Stimulated activated CD4-positive, alpha-beta T cell treated with anti-CD3 and anti-CD28 coated beads, Interleukin-12 subunit alpha, Interleukin-12 subunit beta, amount 100 ng/mL, for 24 hours (primary cell): ENCODE measurements at places on chromosomes 1 and 21.
A peak's percentile ranks its signal among the peaks of the same experiment; 100 is the strongest.

- DNase-seq = no peak
Observed at GRCh38 chr1:221013691-221014660, 134.7 kb downstream of the HLX start.

DNA sequence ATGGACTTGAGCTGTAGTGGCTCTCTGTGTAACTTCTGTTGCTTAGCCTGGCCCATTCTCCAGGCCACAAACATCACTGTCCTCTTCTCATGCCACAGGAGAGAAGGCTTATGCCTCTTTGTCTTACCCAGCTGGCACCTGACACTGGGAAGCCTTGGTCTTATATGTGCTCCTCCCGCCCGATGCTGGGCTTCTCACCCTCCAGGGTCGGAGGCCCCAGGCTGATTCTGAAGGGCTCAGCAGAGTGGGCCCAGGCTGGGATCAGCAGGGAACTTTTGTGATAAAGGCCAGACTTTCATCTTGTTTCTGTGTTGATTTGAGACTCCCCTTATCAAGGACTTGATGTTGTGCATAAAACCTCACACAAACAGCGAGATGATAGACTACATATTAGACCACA, 29.8 kb downstream of the TRPM2 start:
- DNase-seq = no peak

DNA sequence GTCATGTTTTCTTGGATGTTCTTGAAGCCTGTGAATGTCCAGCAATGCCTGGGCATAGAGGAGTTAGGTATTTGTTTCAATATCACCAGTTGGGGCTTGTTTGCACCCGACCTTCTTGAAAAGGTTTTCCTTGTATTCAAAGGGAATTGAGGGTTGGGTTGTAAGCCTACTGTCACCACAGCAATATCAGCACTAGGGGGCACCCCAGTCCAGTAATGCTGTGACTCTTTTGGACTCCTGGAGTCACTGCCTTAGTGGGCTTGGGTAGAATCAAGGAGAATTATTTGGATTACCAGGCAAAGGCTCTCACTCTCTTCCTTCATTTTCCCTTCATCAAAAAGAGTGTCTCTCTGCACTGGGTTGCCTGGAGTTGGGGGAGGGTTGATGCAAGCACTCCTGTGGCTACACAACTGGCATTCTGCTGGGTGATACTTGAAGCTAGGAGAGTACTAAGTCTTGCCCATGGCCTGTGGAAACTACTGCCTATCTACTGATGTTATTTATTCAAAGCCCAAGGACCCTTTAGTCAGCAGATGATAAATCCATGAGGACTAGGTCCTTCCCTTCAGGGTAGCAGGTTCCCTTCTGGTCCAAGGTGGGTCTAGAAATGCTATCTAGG, 34.5 kb downstream of the OR10R2 start:
- DNase-seq = peak; percentile 34

- DNase-seq = no peak
Observed at GRCh38 chr1:207077012-207077411, 11.6 kb upstream of the C4BPB start.

- DNase-seq = no peak
Observed at GRCh38 chr21:26909972-26910371, 56.9 kb downstream of the ADAMTS5 start.

DNA sequence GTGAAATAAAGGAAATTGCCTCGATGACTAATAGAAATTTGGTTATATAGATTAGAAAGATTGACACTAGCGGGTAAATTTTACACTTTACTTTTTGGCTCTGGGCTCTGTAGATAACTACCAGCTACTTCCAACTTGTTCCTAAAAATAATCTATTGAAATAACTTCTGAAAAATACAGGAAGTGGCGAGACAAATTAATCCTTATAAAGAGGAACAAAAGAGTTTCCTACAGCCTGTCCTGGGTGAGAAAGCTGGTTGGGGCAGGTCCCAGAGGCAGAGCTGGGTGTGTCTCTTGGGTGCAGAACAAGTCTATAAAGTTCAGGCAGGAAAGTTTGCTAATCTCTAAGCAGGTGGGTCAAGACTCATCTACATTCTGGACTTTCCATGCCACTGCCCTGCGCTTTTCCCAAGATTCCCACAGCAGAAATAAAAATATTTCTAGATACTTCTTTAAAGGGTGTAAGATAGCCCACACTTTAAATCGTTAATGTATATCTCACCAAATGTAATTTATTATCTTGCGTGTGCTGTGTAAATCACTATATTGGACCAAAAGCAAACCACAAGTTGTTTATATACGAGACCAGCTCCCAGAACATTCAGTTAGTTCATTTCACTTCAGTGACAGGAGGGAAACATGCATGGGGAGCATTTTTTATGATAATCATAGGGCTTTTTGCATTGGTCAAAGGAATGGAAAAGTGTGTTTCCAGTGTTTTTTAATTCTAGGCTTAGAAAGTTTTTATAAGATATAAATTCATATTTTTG, 70.1 kb upstream of the NRIP1 start:
- DNase-seq = no peak

GRCh38 chr1:27556435-27556780, 47.5 kb downstream of the AHDC1 start:
- no peak for DNase-seq

- DNase-seq = no peak
Observed at GRCh38 chr1:186302381-186302920, 72.6 kb downstream of the TPR start.

DNA sequence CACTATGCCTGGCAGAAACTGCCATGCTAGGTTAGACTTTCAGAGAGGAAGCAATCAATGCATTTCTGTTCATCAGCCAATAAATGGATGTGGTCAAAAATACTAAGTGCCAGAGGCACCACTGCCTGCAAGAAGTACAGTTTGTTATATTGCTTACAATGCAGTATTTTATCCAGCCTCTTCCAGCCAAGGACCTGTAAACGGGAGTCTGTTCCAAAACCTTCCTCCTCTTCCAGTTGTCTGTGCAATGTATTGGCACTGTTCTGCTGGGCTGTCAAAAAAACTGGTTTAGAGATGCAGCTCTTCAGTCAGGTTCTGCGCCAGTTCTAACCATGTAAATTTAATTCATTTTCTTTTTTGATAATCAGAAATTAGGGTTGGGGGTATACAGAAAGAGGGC, 175.7 kb downstream of the EIF4G3 start:
- no peak for DNase-seq

GRCh38 chr1:153532769-153533599, 2.8 kb downstream of the S100A6 start:
- DNase-seq = peak; percentile 59

DNA sequence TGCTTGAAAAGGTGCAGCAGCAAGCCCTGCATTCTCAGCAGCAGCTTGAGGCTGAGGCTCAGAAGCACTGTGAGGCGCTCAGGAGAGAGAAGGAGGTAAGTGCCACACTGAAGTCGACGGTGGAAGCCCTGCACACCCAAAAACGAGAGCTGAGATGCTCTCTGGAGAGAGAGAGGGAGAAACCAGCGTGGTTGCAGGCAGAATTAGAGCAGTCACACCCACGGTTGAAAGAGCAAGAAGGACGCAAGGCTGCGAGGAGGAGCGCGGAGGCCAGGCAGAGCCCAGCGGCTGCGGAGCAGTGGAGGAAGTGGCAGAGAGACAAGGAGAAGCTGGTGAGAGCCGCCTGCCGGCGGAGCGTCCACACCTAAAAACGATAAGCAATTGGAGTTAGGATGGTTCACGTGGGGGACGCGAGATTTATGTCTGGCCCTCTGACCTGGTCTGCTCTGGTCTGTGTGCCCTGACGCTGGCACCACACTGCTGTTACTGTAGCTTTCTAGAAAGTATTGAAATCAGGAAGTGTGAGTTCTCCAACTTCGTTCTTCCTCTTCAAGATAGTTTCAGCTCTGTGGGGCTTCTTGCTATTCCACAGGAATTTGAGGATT, 26.7 kb upstream of the DIP2A start:
- no peak for DNase-seq
